CD4-positive, alpha-beta T cell treated with Interleukin-15 for 1 hour (primary cell): ENCODE measurements at places on chromosomes 13 and 19.

GRCh38 chr13:104357174-104357573, 1291.0 kb upstream of the SLC10A2 start:
- no peak for DNase-seq

DNA sequence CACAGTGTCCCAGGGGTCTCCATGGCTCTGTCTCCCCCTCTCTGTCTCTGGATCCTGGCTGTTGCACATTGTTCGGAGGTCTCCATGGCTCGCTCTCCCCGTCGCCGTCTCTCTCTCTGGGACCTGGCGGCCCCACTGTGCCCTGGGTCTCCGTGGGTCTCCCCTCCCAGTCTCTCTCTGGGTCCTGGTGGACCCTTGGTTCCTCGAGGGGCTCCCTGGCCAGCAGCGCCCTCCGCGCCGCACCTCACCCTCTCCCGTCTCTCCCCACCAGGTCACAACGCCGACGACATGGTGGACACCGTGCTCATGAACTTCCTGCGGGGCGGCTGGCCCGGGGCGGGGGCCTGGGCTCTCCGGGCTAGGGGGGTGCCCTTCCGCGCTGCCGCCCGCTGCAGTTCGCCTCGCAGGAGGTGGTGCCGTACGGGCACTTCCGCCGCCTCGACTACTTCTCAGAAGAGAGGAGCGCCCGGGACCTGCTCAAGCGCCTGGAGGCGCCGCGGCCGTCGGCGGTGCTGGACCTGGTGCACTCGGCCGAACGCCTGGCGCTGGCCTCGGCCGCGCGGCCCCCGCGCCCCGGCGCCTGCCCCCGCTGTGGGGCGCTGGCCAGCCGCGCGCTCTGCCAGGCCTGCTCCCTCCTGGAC, 29.1 kb downstream of the SIGLEC5 start:
- DNase-seq, result peak; percentile 25

GRCh38 chr13:98647121-98647520, 70.2 kb upstream of the STK24 start:
- no peak for DNase-seq

- no peak for DNase-seq
Observed at GRCh38 chr13:25179832-25180774, 8.0 kb upstream of the AMER2 start.

DNA sequence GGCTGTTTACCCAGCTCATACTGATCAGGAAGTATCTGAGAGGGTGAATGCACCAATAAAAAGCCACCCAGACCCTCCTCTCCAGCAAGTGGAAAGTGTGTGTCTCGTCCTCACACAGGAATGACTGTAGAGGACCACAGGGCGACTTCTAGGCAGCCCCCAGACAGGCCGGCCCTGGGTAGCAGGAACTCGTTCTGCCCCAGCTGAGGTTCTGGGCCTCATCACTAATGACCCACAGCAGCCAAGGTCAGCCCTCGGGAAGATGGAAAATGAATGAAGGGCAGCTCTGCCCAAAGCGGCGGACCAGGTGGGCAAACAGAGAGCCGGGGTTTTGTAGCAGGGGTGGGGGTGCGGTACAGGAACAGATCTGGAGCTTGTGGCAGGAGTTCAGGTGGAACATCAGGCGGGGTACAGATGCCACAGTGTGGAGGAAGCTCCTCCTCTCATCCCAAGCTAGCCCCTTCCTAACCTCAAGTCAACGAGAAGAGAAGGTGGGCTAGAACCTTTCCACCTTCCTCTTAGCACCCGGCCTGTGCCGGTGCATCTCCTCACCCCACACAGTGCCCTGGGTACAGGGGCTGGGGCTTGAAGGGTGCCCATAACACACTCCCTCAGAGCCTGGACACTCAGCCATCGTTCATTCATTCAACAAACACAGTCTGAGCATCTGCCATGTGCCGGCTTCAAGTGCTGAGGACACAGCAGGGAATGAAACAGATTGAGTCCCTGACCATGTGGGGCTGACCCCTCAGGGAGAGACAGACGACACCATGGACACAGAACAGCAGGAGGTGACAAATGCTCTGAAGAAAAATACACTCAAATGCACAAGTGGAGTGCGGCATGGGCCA, 36.2 kb downstream of the RFX2 start:
- no peak for DNase-seq

DNA sequence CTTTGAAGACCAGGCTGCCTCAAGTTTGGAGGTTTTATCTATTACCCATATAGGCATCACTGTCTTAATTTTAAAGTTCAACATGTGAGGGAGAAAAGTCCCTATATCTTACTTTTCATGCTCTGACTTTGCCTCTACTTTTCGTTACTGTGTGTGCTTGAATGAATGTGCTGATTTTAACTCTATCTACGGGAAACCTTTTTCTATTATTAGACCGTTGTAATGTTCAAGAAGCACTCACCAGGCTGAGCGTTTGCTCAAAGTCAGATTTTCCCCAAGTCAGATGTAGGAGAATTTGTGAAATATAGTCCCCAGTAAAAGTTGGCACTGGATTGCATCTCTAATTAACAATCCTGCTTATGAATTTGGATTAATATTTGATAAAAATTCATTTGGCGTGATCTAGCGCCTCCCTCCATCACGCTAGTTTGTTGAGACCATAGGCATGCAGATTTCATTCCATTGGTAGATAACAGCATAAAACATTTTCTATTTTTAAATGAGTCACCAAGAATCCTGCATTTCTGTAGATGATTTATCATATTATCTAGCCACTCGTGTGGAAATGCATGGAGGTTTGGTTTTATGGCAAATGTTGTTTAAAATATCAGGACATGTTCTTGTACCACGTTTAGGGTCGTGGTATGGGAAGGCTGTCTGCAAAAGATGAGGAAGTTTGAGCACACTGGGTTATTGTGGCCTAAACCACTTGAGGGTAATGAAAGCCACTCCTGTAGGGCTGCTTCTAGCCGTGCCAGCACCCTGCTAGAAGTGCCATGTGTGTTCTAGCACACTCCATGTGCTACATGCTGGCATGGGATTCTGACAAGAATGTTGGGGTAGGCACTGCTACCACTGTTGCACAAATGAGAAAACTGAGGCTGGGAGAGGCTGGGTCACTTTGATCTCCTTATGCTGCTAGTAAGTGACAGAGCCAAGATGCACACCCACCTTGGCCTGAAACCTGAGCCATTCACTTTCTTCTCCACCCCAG, 179.4 kb downstream of the FGF9 start:
- no peak for DNase-seq
